ENCODE measurements at places on chromosomes 16 and 17. TPM values are rescaled to one million over a fixed set of nuclear protein-coding genes. Genes with fewer than 3 reads are reported as not detected.
A peak's percentile ranks its signal among the peaks of the same experiment; 100 is the strongest.

Gene VWA3A
- total RNA-seq = not detected

Gene C17orf50
- total RNA-seq = not detected

Gene FBXO39
- total RNA-seq = 3.0 TPM

Gene RNF112
- total RNA-seq = 0.11 TPM

GRCh38 chr16:58421529-58421928, 29.3 kb downstream of the GINS3 start:
- DNase-seq = peak; percentile 92

DNA sequence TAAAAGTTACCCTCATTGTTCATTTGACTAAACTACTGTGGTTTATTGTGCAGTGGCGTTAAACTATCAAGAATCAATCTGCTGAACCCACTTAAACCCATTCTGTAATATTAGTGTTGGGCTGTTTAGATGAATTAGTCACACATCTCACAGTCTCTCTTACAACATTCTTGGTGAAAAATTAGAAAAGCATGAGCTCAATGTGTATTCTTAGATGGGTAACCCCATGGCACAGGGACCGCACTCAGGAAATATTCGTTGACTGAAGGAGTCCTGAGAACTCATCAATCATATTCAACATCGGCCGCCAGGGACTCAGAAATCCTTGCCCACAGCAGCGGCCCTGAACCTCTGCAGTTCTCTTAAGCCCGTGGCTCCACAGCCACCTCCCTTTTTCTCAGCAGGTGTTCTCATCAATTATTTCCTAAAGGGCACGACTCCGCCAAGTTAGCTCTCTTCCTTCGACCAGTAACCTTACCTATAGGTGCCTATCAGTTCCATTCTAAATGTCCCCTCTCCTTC, 155.6 kb downstream of the STX8 start:
- DNase-seq = no peak

GRCh38 chr16:27760789-27761176, 210.8 kb downstream of the KATNIP start:
- no peak for DNase-seq

- no peak for DNase-seq
Observed at GRCh38 chr17:45248132-45248957, 13.5 kb downstream of the SPATA32 start.

- no peak for DNase-seq
Observed at GRCh38 chr17:11391134-11391533, 150.1 kb downstream of the SHISA6 start.

DNA sequence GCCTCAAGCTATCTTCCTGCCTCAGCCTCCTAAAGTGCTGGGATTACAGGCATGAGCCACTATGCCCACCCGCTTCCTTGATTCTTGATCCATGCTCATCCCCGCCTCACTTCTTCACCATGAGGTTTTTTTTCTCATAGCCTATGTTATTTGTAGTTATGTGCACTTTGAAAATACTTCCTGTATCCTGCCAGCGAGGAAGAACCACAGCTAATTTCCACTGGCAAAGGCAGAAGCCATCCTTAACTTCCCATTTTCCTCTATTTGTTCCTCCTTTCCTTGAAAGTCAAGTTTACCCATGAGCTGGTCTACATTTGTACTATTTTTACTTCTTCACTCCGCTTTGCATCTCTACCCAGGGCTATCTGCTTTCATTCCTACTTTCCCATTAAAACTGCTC, 189.7 kb upstream of the ZFHX3 start:
- no peak for DNase-seq

DNA sequence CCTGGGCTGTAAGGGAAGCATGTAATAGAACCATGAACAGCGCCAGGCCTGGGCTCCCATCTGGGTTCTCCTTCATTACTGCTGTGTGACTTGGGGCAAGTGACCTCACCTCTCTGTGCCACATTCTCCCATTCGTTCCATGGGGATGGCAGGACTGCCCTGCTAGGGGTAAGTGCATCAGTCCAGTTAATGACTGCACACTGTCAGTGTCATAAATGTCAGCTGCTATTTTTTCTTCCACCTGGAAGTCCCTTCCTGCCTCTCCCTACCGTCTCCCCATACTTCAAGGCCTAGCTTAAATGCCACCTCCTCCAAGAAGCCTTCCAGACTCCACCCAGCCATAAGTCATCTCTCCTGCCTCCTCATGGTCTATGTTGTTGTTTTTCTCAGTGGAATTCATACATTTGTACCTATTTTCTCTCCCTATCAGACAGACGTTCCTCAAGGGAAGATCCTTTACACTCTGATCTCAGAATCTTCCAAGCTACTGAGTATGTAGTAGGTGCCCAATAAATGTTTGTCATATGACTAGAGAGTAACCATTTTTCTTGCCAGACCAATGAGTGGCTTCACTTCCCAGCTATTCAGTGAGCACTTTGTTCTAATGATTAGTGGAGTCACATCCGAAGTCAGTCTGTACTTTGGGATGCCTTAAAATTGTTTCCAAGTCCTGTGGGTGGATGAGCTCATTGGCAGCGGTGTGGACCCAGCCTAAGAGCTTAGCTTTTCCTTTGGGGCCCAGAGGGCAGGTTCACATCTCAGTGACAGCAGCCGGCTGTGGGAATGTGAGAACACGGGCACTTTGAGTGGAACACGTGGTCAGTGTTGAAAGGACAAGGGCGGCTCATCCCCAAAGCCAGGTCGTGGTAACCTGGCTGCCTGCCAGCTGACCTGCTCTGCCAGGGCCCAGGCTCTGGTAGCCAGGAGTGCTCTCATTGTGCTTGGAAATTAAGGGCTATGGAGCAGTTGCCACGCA, 147.5 kb upstream of the GSE1 start:
- DNase-seq = peak; percentile 41

DNA sequence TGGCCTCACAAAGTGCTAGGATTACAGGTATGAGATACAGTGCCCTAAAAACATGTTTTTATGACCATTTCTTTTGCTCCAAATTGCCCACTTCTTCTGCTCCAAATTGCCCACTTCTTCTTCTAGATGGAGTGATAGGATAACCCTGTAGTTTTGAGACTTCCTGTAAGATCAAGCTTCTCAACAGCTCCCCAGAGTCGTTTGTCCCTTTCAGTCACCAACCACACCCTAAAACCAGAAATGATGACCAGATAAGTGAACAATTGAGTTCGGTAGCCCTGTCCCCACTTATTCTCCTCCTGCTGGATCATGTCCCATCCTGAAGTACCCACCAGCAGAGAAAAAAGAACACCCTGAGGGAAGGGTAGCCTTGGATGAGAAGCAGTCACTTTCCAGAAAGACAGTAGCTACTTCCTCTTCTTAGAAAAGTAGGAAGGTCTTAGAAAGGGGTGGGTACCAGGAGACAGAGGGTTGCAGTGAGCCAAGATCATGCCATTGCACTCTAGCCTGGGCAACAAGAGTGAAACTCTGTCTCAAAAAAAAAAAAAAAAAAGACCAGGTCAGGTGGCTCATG, 2.5 kb downstream of the ODAD4 start:
- DNase-seq = no peak

GRCh38 chr16:86669285-86669805, 91.0 kb downstream of the FOXL1 start:
- no peak for DNase-seq

GRCh38 chr17:4503283-4504025, 4.8 kb downstream of the SPNS2 start:
- no peak for DNase-seq

DNA sequence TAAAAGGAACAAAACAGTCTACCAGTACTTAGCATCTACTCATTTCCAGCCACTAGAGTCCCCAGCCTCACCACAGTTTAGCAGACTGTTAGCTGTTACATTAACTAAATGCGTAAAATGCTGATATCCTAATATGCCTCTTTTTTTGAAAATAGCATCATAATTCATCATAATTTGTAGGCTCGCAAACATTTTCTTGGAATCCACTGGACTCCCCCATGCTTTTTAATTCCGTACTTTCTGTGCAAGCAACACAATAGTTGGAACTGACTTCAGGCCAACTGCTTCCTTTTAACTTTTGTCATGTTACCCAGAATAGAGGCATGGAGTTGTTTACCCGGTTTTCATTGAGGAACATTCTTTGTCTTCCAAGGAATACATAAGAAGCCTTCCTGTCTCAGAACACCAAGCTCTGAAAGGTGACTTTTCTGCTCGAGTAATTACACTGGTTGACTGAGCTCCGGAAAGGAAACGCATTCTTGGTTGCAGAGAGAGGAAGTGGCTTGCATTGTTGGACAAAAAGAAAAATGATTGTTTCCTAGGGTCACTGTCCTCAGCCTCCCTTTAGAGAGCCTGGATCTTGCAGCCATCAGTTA, 30.9 kb upstream of the SEC14L1 start:
- DNase-seq = peak; percentile 44

GRCh38 chr17:7462474-7463371, 16.7 kb downstream of the ZBTB4 start:
- no peak for DNase-seq

DNA sequence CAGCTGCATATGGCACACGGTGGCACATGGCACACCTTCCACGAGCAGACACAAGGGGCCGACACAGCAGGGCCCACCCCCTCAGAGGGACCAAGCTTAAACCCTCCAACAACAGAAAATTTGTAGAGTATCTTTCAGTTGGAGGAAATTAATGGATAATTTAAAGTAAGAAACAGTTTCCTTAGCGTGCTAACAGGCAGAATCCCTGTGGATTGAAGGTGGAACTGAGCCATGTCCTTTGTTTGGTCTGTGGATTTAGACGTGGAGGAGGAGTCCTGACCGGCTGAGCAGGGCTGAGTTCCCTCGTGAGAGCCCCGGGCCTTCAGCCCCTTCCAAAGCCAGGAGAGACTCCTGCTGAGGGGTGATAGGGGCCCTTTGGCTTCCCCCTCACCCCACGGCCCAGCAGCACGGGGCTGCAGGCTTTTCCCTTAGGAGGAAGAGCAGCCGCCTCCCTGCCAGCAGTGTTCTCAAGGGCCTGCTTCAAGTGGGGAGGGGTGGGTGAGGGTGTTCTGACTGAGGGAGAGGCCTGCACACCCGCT, 1.4 kb upstream of the CYB561 start:
- no peak for DNase-seq

DNA sequence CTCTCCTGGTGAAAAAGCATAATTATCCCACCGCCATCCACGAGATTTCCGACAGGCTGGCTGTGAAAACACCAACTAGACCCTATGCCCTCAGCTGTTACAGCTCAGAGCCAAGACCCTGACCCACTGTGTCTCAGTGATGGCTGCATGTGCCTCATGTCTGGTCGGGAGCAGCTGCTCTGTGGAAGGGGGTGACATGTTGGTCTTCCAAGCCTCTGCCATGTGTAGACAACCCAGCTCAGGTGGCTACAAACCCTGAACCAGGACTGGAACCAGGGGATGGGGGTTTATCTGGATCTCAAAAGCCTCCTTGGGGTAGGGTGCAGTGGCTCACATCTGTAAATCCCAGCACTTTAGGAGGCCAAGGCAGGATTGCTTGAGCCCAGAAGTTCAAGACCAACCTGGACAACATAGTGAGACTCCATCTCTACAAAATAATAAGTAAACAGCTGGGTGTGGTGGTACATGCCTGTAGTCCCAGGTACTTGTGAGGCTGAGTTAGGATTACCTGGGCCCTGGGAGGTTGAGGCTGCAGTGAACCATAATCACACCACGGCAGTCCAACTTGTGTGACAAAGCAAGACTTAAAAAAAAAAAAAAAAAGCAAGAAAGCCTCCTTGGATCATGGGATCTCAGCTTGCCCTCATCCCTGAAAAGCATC, 220.3 kb downstream of the CPPED1 start:
- DNase-seq = no peak

DNA sequence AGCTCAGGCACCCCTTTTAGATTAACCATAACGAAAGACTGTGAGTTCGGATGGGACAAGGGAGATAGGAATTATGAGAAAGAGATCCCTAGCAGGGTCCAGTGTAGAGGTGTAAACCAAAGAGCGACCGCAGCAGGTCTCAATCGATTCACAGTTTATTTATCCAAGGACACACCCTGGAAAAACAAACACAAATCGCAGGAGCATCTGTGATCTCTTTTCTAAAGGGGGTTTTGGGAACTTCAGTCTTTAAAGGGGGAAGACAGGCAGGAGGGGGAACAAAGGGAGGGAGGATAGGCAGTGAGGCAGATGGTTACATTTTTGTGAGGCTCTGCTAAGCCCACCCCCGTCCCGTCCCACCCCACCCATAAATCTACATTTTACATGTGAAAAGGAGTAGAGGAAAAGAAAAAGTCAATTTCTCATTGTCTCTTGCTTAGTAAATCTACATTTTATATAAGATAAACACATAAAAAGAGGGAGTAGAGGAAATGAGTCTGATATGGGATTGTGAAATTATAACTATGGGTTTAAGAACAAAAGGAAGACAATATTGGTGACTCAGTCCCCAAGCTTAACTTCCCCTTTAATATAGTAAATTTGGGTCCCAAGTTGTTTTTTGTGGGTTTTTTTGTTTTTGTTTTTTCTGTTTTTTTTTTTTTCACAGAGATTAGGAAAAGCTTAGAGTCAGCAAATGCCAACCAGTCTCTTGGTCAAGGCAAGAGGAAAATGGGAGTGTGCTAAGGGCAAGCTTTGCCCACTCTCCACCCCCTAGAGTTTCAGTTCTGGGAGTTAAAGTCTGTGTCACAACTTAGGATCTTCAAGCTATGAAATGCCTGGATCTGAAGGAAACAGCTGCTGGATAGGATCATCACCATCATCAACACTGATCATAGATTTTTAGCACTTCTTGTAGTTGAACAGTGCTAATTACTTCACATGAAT, 160.9 kb upstream of the CDH5 start:
- DNase-seq = no peak

GRCh38 chr17:56577190-56577842, 16.2 kb upstream of the NOG start:
- DNase-seq = no peak

DNA sequence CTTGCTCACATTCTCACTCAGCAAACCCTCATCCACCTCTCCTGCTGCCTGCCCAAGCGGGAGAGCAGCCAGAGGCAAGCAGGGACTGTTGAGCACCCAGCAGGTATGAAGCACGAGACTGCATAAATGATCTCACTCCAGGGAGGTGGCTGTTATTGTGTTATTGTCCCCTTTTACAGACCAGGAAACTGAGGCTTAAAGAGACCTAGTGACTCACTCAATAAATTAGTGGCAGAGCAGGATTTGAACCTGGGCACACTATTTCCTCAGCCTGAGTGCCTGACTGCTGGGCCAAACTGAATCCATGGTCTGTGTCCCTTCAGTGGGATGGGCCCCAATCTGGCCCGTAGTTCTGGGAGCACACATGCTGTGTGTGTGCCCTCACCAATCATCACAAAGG, 12.3 kb upstream of the MAP2K3 start:
- no peak for DNase-seq

DNA sequence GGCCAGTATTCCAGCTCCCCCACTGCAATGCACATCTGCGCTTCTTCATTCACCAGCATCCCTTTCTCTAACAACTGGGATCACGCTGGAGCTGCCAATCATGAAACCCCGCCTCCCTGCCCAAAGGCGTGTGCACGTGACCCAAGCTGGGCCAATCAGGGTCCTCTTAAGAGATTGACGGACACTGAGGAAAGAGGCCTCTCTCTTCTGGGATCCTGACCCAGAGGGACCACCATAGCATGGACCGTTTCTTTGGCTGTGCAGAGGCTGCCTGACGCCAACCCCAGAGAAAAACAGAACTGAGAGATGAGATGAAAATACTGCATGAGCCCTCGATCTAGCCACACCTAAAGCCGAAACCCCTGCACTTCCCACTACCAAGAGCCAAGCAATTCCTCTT, 32.0 kb downstream of the COTL1 start:
- DNase-seq = peak; percentile 14

GRCh38 chr17:5365831-5366230, 53.6 kb downstream of the NUP88 start:
- no peak for DNase-seq

GRCh38 chr17:36591434-36592315, at the start of gene DHRS11:
Gene DHRS11 (plus strand): TSS chr17:36591879. CDS start chr17:36592010, 131 bp downstream.
- peak; percentile 81 for DNase-seq

All from Daoy (cell line).